ENCODE measurements at places on chromosomes 4 and X. TPM values are rescaled to one million over a fixed set of nuclear protein-coding genes. Genes with fewer than 3 reads are reported as not detected.

DNA sequence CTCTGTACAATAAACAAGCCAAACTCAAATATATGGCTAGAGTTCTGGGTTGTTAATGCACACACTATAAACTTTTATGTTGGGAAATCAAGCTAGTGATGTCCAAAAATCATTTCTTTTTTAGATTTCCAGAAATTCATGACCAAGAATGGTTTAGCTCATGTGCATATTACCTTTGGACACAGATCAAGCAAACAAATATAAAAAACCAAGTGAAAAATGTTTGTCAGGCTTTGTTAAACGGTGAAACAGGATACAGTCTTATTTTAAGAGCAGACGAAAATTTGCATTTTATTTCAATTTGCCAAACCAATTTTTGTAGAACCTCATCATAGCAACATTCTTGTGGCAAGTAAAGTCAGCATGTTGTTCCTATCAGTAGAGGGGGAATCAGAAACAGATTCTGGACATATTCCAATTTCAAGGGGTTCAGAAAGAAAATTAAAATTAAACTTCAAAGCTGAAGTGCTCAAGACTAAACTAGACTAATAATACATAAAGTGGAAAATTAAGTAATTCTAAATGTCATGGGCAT is 413.6 kb downstream of the TRIML1 start:
- no peak for DNase-seq

Gene XKRX
- polyA plus RNA-seq = 0.05 TPM

Gene GPR34
- polyA plus RNA-seq = 0.53 TPM

- DNase-seq = no peak
These were observed 339 bp downstream of the CUL4B start for GRCh38 chrX:120560405-120560841.

Gene FGF16
- 0.13 TPM for polyA plus RNA-seq

DNA sequence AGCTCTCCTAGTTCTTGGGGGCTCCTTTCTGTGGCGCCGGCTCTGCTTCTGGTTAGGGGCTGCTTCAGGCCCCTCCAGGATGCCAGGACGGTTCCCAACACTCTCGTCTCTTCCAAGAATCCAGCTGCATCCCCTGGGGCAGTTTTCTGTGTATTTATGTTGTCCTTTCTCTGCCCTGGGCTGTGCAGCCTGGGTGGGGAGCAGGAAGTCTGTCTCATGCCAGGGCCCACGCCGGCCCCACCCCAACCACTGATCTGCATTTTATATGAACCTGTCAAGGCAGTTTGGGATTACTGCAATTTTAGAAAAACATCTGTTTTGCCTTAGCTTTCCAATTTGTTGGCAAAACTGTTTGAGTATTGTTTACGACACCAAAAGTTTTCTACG is 14.6 kb downstream of the CTBP1 start:
- peak; percentile 20 for DNase-seq

Gene SPANXD
- not detected for polyA plus RNA-seq

Gene MSANTD1
- polyA plus RNA-seq = 0.27 TPM

Gene MMAA
- 3.6 TPM for polyA plus RNA-seq

Gene RGN
- polyA plus RNA-seq = 4.7 TPM

DNA sequence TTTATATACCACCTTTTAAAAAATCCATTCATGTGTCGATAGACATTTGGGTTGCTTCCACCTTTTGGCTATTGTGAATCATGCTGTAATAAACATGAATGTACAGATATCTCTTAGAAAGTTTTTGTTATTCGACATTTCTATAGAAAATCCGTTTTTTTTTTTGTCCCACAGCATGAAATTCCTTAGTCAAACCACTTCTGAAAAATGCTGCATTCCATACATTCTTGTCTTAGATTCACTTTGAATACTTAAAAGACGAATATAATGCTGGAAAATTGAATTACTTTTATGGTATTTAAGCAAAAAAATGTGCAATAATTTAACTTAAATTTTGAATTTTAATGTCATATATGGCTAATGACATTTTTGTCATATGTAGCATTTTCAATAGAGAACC is 1345.5 kb downstream of the TECRL start:
- DNase-seq = no peak

DNA sequence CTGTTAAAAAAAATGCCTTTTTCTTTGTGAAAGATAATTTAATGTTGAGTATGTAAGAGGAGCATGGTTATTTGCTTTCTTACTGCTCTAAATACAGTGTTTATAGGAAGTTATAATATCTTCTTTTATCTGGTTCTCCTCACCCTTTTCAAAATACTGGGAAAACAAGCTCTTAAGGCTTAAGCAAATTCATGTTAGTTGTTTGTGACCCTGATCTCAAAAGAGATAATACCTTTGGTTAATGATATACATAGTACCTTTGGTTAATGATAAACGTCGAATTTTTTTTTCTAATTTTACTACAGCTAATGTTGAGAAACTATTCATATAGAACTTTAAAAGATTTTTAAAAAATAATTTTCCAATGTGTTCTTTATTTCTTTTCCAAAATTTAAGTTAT is 180.1 kb downstream of the RAPGEF2 start:
- no peak for DNase-seq

GRCh38 chrX:45735571-45735970 is 534.9 kb upstream of the DIPK2B start:
- no peak for DNase-seq

Gene SCML1
- polyA plus RNA-seq = 9.4 TPM

DNA sequence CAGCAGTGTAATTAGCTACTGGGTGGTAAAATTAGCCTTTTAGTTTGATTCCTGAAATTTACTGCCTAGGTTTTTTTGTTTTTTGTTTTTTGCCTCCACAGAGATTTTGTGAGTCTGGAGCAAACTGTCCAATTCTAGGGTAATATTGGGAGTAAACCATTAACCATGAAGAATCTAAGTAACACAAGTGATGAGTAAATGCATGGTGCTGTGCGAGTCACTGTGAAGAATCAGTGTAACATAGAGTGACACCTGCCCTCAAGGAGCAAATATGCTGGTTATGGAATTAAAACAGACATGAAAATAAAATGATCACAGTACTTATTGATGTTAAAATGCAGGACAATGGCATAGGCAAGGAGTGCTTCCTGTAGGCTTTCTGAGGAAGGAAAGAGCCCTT is 60.1 kb downstream of the LRP2BP start:
- DNase-seq = no peak

GRCh38 chrX:38262715-38263620 is 42.3 kb upstream of the SRPX start:
- DNase-seq = no peak

GRCh38 chr4:534101-534575 is 35.1 kb downstream of the PIGG start:
- DNase-seq = no peak

Gene GNRHR
- polyA plus RNA-seq = not detected

DNA sequence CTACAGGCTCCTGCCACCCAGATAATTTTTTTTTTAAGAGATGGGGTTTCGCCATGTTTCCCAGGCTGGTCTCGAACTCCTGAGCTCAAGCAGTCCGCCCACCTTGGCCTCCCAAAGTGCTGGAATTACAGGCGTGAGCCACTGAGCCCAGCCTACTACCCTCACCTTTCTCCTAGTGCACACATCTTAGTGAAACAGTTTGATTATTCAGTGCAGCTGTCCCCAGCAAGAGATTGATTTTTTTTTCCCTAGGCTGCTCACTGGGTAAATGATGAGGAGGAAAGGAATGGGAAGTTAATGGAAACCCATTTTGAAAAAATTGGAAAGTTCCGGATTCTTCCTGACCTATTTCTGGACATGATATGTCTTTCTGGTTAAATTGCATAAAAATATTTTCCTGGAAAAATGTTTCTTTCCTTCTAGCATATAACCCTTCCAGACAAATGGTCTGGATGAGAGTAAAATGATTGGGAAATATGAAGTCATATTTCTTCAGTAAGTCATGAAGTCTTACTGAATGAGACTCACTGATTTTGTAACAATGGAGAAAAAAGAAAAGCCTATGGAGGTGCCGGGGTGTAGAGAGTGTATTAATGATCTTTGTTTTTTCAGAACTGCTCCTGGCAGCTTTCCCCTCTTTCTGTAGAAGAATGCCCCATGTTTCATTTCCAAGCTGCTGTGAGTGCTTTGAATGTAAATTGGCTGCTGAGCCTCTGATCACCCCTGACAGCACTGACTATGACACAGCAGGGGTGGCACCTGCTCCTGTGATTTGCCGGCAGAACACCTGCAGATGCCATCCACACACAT is 19.5 kb upstream of the ZNF41 start:
- DNase-seq = no peak

GRCh38 chr4:10273030-10273429 is 156.4 kb upstream of the WDR1 start:
- no peak for DNase-seq

- DNase-seq = no peak
These were observed 4.7 kb downstream of the TMSB4X start for GRCh38 chrX:12979616-12980015.

DNA sequence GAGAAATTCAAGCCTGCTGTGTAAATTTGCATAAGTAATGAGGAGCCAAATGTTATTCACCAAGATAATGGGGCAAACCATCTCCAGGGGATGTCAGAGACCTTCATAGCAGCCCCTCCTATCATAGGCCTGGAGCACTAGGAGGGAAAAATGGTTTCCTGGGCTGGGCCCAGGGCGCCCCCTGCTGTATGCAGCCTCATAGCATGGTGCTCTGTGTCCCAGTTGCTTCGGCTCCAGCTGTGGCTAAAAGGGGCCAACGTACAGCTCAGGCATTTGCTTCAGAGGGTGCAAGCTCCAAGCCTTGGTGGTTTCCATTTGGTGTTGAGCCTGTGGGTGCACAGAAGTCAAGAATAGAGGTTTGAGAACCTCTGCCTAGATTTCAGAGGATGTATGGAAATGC is 859.3 kb downstream of the RPA4 start:
- no peak for DNase-seq

DNA sequence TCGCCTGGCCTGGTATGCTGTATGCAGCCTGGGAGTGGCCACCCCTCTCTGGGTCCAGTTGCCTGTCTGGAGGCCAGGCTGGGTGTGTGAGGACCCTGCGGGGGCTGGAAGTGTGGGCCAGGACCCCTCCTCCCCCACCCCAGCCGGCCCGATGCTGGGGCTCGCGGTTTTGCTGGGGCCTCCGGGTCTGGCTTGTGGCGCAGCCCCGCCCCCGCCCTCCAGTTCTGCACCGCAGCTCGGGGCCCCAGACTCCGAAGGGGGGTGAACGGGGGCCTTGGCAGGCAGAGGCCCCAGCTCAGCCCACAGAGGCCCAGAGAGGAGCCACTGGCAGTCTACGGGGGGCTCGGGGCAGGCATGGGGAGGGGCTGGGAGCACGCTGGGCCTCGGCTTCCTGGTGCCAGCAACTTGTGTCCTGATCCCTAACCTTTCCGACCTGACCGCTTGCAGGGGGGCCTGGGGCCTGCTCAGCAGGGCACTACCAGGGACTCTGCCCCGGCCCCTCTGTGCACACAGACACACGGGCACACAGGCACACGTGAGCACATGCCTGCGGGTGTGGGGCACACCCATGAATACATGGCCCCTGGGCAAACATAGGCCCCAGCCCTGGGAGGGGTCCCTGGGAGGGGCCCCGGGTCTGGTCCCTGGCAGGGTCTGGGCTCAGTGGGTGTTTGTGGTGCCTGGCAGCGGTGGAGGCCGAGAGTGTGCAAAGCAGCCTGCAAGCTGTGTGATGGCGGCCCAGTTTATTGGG is 21.4 kb upstream of the FGFR3 start:
- DNase-seq = no peak

DNA sequence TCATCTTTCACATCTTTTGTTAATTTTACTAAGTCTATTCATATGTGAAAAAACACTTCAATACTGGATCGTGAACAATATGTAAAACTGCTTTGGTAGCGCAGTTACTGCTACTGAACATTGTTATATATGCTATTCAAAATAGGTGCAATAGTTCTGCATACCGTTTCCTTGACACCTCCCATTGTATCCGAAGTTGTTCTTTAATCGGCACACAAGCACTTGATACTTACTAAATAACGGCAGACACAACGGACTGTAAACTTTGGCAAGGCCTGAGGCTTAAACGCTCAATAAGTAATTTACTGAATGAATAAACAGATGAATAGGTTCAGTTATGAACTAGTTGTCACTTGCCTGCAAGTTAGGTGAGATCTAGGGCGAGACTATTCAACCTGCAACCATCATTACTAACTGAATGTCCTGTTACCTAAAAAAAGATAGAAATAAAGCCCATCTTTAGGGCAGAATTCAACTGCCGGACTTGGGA is 620 bp downstream of the ANAPC10 start:
- no peak for DNase-seq

GRCh38 chrX:23394421-23394820 is 59.8 kb downstream of the PTCHD1 start:
- no peak for DNase-seq

GRCh38 chr4:70488748-70489147 is 16.8 kb downstream of the MUC7 start:
- DNase-seq = no peak

- peak; percentile 46 for DNase-seq
These were observed 10.4 kb downstream of the LRPAP1 start for GRCh38 chr4:3521621-3522325.

DNA sequence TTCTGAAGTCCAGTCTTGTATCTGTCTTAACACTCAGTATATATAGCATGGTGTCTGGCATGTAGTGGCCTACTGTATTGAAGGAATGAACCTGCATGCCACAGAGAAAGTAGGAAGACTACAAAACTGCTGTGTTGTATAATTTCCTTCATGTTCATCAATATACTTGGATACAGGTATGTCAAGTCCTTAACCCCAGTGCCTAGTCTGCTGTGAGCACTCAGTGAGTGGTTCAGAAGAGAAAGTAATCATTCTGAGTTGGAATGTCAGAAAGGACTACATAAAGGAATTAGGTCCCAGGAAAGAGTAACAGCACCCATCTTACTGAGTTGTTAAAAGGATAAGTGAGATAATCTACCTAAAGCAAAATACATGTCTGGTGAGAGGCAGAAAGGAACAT is 32.0 kb downstream of the ABCE1 start:
- no peak for DNase-seq

GRCh38 chr4:47733302-47734175 is 104.3 kb downstream of the CORIN start:
- DNase-seq = no peak

- no peak for DNase-seq
These were observed 392.8 kb upstream of the NR3C2 start for GRCh38 chr4:148834804-148835631.

DNA sequence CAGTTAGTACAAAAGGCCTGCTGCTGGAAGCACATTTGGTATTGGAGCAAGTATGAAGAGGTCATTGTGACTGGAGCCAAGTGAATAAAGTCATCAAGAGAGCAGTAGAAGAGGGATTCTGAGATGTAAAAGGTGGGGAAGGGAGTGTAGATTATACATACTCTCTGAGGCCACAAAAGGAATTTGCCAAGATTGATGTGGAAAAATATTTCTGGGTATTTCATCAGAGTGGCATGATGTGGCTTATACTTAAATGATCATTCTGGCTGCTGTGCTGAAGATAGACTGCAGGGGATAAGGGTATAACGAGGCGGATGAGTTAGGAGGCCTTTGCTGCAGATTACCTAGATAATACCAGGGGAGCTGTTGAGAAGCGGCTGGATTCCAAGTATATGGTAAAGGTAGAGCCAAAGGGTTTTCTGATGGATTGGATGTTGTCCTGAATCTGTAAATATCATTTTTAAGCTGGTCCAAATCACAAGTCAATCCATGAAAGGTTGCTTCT is 231.8 kb upstream of the AGA start:
- DNase-seq = no peak

GRCh38 chr4:150584111-150584915 is 2.4 kb downstream of the MAB21L2 start:
- DNase-seq = no peak

- no peak for DNase-seq
These were observed 29.1 kb upstream of the BANK1 start for GRCh38 chr4:101761405-101761804.

- no peak for DNase-seq
These were observed 183.8 kb downstream of the FBXO8 start for GRCh38 chr4:174099712-174100111.

Gene GUCY1B1
- 3.6 TPM for polyA plus RNA-seq
